ENCODE measurements at places on chromosomes 5 and 9.

DNA sequence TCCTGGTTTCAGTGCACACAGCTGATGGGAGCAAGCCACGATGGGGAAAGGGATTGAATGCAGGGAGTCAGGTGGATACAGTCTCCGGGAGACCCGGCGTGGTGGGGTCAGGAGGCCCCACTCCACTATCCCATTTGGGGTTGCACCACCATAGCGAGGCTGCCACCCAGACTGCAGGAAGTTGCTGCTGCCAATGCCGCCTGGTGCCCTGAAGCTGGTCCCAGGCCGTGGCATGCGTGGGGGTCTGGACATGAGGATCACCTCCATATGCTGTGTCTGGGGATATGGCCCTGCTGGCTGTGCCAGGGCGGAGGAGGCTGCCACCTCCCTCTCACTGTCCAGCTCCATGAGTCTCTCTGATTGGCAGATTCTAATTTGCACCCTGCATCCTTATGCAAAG is 45.3 kb downstream of the COL5A1 start:
- DNase-seq: no peak

DNA sequence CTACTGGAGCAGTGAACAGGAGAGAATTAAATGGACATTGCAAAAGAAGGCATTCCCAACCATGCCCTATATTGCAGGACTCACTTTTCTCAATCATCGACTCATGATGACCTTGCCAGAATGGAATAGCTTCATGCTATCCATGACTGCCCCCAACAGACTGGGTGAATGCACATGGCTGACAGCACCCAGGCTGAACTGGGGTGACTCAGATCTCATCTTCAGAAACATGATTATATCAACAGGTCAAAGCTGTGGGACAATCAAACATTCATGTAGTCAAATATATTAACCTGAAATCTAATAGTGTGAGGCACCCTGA is 34.7 kb upstream of the MIER3 start:
- DNase-seq: no peak

GRCh38 chr9:16102154-16102553 is 549.3 kb downstream of the CCDC171 start:
- no peak for DNase-seq

DNA sequence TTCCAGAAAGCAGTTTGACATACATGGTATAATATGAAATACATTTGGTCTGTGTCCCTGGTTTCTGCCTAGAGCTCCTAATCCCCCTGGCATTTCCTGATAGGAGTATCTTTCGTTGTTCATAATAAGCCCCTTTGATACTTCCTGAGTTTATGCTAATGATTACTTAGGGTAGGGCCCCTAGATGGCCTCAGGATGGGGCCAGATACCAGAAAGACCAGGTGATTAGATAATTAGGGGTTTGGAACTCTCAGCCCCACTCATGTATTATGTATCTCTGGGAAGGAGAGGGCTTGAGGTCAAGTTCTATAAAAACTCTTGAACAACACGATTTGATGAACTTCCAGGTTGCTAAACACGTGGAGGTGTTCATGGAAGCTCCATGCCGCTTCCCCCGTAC is 163.3 kb upstream of the ZNF608 start:
- DNase-seq: no peak

DNA sequence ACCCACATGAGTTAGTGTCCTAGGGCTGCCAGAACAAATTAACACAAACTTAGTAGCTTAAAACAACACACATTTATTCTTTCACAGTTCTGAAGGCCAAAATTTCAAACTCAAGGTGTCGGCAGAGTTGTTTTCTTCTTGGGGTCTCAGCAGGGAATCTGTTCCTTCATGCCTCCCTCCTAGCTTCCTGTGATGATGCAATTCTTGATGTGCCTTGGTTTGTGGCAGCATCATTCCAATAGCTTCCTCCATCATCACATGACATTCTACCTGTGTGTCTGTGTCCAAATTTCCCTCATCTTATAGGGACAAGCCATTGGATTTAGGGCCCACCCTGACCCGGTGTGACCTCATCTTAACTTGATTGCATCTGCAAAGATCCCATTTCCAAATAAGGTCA is 12.2 kb upstream of the SLC25A48 start:
- no peak for DNase-seq

DNA sequence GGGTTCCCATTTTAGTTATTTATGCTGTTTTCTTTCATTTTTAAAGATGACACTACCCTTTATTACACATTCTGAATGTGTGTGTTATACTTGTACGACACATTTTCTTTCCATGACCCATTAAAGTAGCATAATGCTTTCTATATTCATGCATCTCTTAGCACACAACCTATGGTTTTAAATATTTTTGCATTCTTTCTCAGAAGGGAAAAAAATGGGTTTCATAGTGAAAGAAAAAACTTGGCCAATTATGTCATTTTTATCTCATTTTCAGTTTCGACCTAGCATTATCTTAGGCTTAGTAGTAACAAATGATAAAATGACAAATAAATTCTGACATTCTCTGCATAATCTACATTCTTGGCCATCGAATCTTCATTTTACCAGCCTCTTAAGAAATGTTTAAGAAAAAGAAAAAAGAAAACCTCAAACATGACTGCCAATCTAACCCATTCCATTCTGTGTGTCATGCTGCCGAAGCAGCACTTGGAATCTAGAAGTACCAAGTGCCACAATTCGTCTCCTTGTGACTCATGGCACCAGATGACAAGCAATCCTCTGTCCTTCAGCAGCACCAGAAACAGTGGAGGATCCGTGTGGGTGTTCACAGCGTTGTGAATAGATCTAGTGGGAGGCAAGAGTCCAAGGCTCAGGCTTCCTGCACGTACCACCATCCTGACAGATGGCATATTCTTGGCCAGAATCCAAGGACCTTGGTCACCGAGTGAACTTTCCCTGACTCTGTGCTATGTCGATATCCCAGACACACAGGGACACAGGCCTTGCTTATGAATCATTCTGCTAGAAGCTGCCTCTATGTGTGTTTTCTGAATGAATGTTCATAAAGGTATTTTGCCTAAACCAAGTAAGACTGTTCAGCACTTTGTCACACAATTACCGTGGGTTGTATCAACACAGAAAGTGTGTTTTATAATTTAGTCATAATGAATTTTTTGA is 502.7 kb downstream of the NR2F1-AS1 start:
- no peak for DNase-seq

- DNase-seq: no peak
Measured at GRCh38 chr5:121872856-121873255, 21.2 kb downstream of the FTMT start.

GRCh38 chr5:123518111-123518510 is 6.1 kb downstream of the CSNK1G3 start:
- no peak for DNase-seq

GRCh38 chr5:52673495-52673894 is 114.2 kb upstream of the ITGA1 start:
- no peak for DNase-seq

DNA sequence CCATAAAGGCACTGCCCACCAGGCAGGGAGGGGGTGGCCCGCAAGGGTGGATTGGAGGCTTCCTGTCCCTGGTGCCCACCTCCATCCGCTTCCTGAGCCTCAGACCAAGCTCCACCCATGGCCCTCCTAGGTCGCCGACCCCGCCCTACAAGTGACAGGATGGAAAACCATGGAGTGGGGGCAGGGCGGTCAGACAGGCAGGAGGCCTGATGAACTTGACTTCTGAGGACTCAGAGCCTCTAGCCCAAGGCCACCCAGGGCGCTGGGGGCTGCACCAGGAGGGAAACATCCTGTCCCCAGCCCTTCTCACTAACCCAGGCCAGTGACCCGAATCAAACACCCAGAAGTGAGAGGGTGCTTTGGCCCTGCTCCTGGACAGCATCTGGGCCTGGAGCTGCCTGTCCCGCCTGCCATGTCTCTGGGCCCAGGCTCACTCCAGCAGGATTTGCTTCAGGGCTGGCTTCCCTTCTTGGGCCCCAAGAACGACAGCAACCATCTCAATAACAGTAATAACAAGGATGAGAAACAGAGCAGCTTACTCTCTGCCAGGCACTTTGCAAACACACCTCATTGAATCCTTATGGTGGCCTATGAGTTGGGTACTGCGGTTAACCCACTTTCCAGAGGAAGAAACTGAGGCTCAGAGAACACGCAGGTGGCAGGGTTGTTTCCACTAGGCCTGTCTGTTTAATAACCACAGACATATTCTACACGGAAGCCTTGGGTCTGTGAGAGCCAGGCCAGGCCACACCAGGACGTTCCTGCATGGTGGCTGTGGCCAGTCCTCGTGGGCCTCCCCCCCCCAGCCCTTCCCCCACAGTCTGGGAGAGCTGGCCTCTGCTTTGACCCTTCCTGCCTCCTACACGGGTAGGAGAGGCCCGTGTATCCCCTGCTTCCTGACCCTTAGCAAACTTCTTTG is 4.4 kb upstream of the ST6GALNAC6 start:
- DNase-seq: no peak

- DNase-seq: no peak
Measured at GRCh38 chr9:38527503-38527902, 92.9 kb downstream of the ANKRD18A start.

GRCh38 chr9:135997090-135998015 is 36.2 kb upstream of the UBAC1 start:
- DNase-seq: no peak

DNA sequence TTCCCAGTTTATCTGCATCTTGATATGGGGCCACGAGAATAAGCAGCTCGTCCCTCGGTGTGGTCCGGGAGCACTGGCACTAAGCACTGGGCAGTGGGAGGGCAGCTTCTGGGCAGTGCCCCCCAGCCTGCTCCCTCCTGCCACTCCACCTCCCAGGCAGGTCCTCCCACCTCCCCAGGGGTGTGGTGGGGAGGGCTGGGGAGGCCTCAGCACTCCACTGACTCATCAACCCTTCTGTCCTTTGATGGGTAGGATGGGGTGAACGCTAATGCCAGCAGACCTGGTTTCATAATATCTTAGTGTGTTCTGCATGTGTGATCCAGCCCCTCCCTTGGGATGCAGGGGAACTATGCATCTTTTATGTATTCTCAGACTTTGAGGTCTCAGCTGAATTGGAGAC is 62.2 kb upstream of the GNE start:
- no peak for DNase-seq

DNA sequence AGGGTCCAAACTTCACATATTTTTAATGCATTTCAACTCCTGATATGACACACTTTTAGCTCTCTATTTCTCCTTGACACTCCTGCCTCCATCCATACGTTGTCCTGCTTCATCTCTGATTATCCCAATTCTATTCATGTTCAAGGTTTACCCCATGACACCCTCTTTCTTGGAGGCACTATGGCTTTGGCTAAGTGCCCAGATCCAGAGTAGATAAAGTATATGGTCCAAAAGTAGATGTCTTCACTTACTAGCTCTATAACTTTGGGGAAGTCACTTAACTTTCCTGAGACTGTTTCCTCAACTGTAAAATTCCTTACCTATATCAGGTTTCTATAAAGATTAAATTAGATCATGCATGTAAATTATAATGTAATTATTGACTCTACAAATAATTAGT is 36.1 kb downstream of the SLC22A5 start:
- DNase-seq: no peak

DNA sequence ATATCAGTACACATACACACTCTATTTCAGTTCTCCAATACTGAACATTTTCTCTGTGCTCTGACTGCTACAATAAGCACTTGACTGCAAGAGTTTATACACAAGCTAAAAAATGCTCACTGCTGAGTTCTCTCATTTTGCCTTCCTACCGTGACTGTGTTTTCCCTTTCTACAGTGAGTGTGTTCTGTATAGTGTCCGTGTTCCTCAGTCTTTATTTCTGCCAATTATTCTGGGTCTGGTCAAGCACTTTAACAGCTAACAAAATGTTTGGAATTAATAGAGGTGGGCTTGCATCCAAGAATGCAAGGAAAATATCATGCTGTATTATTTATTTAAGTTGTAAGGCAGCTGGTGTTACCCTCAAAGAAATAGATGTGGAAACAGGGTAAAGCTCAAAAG is 217.0 kb upstream of the NREP start:
- no peak for DNase-seq

DNA sequence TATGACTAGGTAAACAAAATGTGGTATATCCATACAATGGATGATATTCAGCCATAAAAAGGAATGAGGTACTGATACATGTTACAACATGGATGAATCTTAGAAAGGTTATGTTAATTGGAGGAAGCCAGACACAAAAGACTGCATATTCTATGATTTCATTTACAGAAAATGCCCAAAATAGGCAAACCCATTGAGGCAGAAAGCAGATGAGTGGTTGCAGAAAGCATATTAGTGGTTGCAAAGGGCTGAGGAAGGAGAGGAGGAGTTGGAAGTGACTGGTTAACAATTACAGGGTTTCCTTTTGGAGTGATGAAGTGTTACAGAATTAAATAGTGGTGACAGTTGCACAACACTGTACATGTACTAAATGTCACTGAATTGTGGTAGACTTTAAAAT is 17.7 kb downstream of the PLGRKT start:
- DNase-seq: no peak

DNA sequence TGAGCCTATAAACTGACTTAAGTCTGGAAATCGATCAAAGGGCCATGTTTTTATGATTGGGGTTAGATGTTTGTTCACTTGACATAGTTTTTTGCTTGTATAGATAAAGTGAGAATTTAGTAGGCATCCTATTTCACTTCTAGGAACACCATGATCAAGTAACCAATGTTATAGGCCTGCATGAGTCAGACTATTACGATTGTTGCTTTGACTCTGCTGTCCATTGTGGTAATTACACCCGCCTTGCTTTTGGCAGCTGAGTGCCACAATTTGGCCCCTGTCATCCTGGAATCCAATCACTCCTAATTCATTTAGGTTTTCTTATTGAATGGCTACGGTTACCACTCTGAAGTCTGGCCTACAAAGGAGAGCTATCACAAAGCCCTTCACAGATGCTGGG is 67.8 kb upstream of the IL33 start:
- no peak for DNase-seq

DNA sequence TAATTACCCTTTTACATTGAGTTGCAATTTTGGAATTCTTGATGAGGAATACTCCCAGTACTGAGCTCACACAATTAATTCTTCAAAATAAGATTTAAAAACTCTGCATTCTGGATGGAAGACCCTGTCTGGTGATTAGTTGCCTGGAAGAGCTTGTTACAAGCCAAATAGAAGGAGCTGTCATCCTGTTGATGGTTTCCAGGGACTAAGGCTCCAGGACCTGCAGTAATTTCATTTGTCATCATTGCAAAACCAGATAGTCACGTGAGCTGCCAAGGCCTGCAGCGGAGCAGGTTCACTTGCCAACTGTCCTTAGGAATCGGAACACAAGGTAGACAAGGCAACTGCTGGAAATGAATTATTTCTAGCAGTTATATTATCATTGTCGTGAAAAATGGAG is 597.7 kb downstream of the CCDC171 start:
- DNase-seq: no peak

Data from stimulated activated CD4-positive, alpha-beta T cell treated with anti-CD3 and anti-CD28 coated beads, Interleukin-1b, Interleukin-23, amount 100 ng/mL, for 1 hour (primary cell).